Osteoblast (primary cell): ENCODE measurements at places on chromosomes 12 and 14. TPM values are rescaled to one million over a fixed set of nuclear protein-coding genes. Genes with fewer than 3 reads are reported as not detected.

ARMH4 gene
- total RNA-seq, result 10.9 and 14.1 TPM in 2 replicates

GRCh38 chr14:75221797-75222196 lies 45.4 kb upstream of the TMED10 start:
- peak overlapping the region; percentile 70 for H3K27ac ChIP-seq
- H3K27me3 ChIP-seq, result no peaks in the 10 kb centered on the region
- H3K36me3 ChIP-seq, result no peaks in the 10 kb centered on the region
- DNase-seq, result no peak

- peak overlapping the region; percentile 74 for H3K27ac ChIP-seq
- H3K27me3 ChIP-seq, result no peaks in the 10 kb centered on the region
- peaks cover 23% of the 10 kb centered on the region for H3K36me3 ChIP-seq
- DNase-seq, result peak; percentile 58
- H3K4me1 ChIP-seq, result peaks cover 44% of the 10 kb centered on the region
Observed at GRCh38 chr12:110312581-110313360, 31.7 kb downstream of the ATP2A2 start.

HSPB8 gene
- 2.9 and 3.5 TPM in 2 replicates for total RNA-seq

DNA sequence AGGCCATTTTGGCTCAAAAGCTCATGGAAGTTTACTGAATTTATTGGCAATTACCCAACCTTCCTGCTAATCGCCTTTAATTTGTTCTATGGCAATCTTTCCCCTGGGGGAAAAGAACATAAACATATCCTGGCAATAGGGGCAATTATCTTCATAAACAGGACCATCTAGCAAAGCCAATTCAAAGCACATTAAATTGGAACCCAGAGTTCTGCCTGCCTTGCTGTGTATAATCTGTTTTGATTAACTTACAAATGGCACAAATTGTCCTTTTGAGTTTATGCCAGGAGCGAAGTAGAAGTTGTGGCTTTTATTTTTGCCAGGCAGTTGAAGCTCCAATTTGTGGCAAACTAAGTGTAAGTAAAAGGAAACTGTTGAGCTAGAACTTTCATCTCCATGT lies 68.6 kb downstream of the C12orf50 start:
- DNase-seq, result no peak
- H3K4me1 ChIP-seq, result no peaks in the 10 kb centered on the region
- H3K27me3 ChIP-seq, result peaks cover 7% of the 10 kb centered on the region
- H3K27ac ChIP-seq, result no peak overlapping the region

DNA sequence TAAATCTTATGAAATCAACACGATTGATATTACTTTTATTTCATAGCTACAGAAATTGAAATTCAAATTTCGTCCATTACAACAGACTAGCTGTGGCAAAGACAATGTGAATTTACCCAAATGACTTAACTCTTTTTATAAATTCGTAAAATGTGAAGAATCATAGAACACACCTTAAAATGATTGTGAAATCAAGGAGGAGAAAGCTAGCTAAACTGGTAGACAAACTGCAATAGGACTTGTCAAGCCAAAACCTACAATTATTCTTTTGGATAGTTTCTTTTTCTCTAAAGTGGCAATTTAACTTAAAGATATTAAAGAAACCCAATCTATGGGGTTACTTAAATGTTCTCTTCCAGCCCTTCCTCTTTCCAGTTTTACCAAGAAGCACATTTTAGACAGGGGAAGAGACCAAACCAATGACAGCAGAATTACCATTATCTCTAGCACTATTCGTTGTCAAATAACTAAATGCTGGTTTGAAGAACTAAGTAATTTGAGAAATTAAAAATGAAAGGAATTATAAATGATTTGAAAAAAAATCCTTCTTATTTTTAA lies 807 bp upstream of the SLC16A7 start:
- H3K27ac ChIP-seq, result peak overlapping the region; percentile 57
- H3K4me1 ChIP-seq, result peaks cover 12% of the 10 kb centered on the region
- H3K27me3 ChIP-seq, result no peaks in the 10 kb centered on the region
- peak overlapping the region; percentile 84 for H3K4me3 ChIP-seq

DNA sequence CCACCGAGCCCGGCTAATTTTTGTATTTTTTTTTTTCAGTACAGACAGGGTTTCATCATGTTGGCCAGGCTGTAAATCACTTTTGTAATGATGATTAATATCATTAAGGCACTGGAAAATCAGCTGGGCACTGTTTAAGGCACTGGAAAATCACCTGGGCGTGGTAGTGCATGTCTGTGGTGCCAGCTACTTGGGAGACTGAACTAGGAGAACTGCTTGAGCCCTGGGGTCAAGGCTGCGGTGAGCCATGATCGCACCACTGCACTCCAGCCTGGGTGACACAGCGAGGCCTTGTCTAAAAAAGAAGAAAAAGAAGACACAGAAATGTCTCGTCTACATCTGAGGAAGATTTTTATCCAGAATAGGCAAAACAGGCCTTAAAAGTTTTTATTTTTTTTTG lies 12.7 kb downstream of the SLC11A2 start:
- H3K27me3 ChIP-seq, result no peaks in the 10 kb centered on the region
- H3K36me3 ChIP-seq, result peaks cover under 1% of the 10 kb centered on the region
- H3K27ac ChIP-seq, result no peak overlapping the region
- H3K4me3 ChIP-seq, result no peak overlapping the region
- peak; percentile 34 for DNase-seq
- H3K4me1 ChIP-seq, result peaks cover 10% of the 10 kb centered on the region

TSPAN8 gene
- under 0.01 TPM in 1 of 2 replicates, not detected in the other for total RNA-seq
